Activated CD8-positive, alpha-beta memory T cell treated with anti-CD3 and anti-CD28 coated beads, Interleukin-2, amount 10 ng/mL, durations not matched to agents 7 days and 5 days (primary cell): ENCODE measurements at places on chromosomes 13 and 19.

- H3K4me1 ChIP-seq = peaks cover 6% of the 10 kb centered on the region
- peaks cover 16% of the 10 kb centered on the region for H3K36me3 ChIP-seq
- no peaks in the 10 kb centered on the region for H3K27me3 ChIP-seq
- no peak overlapping the region for H3K27ac ChIP-seq
Measured at GRCh38 chr19:49984491-49984890, 23.5 kb upstream of the SIGLEC11 start.

GRCh38 chr13:29418026-29418425, 177.5 kb downstream of the SLC7A1 start:
- no peak for DNase-seq
- H3K36me3 ChIP-seq = no peaks in the 10 kb centered on the region
- peaks cover 20% of the 10 kb centered on the region for H3K27me3 ChIP-seq

DNA sequence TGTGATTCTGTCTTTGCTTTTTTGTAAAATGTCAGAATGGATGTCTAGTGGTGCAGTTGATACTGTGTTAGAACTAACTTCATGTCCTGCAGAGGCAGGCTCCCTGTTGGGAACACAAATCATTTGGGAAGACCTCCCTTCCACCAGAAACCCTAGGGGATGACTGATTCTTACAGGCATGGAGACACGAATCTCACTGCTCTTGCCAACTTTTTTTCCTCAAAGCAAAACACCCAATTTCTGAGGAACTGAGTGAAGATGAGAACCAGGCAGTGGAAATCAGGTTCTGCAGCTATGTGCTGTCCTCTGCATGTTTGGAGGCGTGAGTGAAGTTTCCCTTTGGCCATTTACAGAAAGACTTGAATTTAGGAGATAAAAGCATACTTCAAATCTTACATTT, 87.5 kb upstream of the CSNK1A1L start:
- no peak overlapping the region for H3K4me3 ChIP-seq
- no peaks in the 10 kb centered on the region for H3K27me3 ChIP-seq
- DNase-seq = no peak
- no peaks in the 10 kb centered on the region for H3K36me3 ChIP-seq
- H3K27ac ChIP-seq = no peak overlapping the region
- H3K4me1 ChIP-seq = no peaks in the 10 kb centered on the region

DNA sequence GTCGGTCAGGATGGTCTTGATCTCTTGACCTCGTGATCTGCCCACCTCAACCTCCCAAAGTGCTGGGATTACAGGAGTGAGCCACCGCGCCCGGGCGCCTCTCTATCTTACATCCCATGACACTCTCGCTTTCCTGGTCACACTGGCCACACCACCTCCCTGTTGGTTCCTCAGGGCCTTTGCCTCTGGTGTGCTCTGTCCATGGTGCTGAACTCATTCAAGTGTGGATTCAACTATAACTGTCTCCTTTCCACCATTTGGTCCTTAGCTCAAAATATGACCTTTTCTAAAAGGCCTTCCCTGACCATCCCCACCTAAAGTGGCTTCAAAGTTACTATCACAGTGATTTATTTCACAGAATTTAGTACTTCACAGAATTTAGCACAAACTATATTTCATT, 3.7 kb upstream of the SMIM17 start:
- no peaks in the 10 kb centered on the region for H3K4me1 ChIP-seq
- no peak overlapping the region for H3K4me3 ChIP-seq
- no peak overlapping the region for H3K27ac ChIP-seq
- no peak for DNase-seq

DNA sequence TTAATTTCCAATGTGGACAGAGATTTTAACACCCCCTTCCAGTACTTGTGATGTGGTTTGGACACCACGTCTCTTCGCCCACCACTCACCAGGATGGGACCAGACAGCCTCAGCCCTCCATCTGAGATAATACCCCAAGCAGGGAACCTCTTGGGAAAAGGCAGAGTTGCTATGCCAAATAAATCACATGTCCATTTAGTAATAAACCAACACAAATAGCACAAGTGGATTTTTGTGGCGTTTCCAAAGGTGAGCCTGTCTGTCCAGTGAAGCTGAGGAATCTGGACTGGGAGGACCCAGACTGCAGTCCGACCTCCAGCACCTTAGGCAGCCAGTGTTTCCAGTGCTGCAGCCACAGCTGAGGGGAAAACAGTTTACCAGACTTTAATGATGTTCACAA, 34.1 kb upstream of the GAS6 start:
- peaks cover 43% of the 10 kb centered on the region for H3K27me3 ChIP-seq
- H3K36me3 ChIP-seq = no peaks in the 10 kb centered on the region
- no peak overlapping the region for H3K27ac ChIP-seq
- no peak overlapping the region for H3K4me3 ChIP-seq
- DNase-seq = peak; percentile 36
- no peaks in the 10 kb centered on the region for H3K4me1 ChIP-seq

GRCh38 chr13:112229445-112229844, 146.7 kb upstream of the SPACA7 start:
- H3K4me1 ChIP-seq = no peaks in the 10 kb centered on the region
- H3K27ac ChIP-seq = no peak overlapping the region
- no peaks in the 10 kb centered on the region for H3K27me3 ChIP-seq
- DNase-seq = no peak
- H3K4me3 ChIP-seq = no peak overlapping the region

DNA sequence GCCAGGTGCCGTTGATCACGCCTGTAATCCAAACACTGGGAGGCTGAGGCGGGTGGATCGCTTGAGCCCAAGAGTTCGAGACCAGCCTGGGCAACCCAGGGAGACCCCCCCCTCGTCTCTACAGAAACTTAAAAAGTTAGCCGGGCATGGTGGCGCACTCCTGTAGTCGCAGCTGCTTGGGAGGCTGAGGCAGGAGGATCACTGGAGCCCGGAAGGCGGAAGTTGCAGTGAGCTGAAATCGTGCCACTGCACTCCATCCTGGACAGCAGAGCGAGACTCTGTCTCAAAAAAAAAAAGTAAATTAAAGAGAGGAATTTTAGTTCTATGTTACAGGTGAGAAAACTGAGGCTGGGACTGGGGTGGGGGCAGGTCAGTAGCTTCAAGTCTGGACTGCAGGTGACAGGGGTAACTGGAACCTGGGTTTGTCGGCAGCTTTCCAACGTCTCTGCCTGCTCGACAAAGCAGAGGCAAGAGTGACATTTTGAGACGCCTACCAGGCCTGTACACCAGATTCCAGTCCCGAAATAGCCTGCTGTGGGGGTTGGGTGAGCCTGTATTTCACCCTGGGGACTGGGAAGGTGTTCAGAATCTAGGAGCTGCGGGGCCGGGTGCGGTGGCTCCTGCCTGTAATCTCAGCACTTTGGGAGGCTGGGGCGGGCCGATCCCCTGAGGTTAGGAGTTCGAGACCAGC, 1.2 kb downstream of the SELENOW start:
- H3K4me1 ChIP-seq = peaks cover 16% of the 10 kb centered on the region
- H3K27ac ChIP-seq = peak overlapping the region; percentile 94
- peak overlapping the region; percentile 99 for H3K4me3 ChIP-seq
- peaks cover 16% of the 10 kb centered on the region for H3K36me3 ChIP-seq

GRCh38 chr13:23622985-23623384, 52.8 kb downstream of the TNFRSF19 start:
- DNase-seq = no peak
- H3K36me3 ChIP-seq = no peaks in the 10 kb centered on the region
- no peak overlapping the region for H3K4me3 ChIP-seq

- H3K27ac ChIP-seq = no peak overlapping the region
- no peak for DNase-seq
- H3K4me3 ChIP-seq = no peak overlapping the region
- no peaks in the 10 kb centered on the region for H3K4me1 ChIP-seq
- H3K36me3 ChIP-seq = no peaks in the 10 kb centered on the region
Measured at GRCh38 chr19:19749908-19750841, 17.3 kb upstream of the ZNF14 start.

DNA sequence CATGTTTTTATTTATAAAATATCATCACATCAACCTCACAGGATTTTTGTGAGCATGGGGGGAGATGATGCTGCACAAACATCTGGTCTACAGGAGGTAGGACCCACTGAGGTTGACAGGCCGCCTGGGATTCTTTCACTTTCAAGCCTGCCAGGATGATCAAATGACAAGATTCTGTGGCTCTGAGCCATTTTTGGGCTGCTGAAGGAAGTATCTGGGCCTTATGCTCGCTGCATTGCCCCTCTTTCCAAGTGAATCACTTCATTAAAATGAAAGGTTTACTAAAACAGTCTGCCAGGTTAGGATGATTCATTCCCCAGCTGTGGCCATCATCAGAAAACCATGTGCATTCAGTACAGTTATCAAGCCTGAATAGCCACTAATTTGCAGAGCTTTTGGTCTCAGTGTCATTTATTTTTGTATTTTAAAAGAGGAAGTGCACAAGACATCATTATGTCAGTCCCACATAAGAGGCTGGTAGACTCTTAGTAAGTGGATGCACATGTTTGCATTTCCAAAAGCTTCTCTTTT, 34.4 kb downstream of the STARD13 start:
- no peak for DNase-seq
- H3K36me3 ChIP-seq = no peaks in the 10 kb centered on the region
- no peak overlapping the region for H3K4me3 ChIP-seq
- H3K27ac ChIP-seq = no peak overlapping the region

- no peak for DNase-seq
- no peaks in the 10 kb centered on the region for H3K36me3 ChIP-seq
- H3K4me1 ChIP-seq = no peaks in the 10 kb centered on the region
- H3K27me3 ChIP-seq = no peaks in the 10 kb centered on the region
Measured at GRCh38 chr19:56995303-56995702, 124.5 kb upstream of the USP29 start.

DNA sequence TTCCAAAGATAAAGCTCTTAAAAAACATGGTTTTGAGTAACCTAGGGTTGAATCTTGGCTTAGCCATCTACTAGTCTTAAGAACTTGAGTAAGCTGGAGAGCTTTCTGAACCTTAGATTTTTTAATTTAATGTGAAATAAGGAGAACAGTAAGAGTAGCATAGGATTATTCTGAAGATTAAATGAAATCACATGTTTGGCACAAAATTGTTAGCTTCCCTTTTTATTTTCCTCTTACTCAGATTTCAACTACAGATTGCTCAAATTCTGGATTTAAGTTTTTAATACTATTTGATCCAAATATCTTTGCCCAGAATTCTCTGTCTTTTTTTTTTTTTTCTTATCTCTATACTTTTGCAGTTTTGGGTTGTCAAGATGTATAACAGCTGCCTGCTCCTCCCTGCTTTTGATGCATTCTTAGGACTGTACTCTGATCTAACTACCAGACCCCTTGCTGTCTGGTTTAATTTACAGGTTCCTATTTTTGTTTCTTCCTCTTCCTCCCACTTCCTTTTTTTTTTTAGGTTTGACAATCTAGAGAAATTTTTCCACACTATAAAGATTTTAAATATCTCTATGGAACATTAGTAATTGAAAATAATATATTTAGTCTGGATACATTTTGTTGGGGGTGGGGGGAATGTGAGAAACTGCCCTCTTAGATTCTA, 12.3 kb downstream of the POMP start:
- H3K27ac ChIP-seq = no peak overlapping the region
- peaks cover 6% of the 10 kb centered on the region for H3K4me1 ChIP-seq
- no peaks in the 10 kb centered on the region for H3K27me3 ChIP-seq
- H3K36me3 ChIP-seq = peaks cover 72% of the 10 kb centered on the region

DNA sequence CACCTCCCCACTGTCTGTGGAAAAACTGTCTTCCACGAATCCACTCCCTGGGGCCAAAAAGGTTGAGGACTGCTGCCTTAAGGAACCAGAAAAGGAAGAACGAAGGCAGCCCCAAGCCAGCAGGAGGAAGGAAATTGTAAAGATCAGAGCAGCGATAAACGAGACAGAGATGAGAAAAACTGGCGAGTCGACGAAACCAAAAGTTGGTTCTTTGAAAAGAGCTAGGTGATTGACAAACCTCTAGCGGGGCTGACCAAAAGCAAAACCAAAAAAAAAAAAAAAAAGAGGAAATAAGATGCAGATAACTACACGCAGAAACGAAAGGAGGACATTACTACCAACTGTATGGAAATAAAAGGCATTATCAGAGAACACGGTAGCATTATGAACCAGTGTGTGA, 76.9 kb downstream of the GADD45B start:
- peak; percentile 83 for DNase-seq
- H3K27me3 ChIP-seq = no peaks in the 10 kb centered on the region
- peaks cover 3% of the 10 kb centered on the region for H3K36me3 ChIP-seq
- peaks cover 31% of the 10 kb centered on the region for H3K4me1 ChIP-seq
